CD4-positive, alpha-beta memory T cell (primary cell): ENCODE measurements at places on chromosomes 1 and 21.

- no peaks in the 10 kb centered on the region for H3K27me3 ChIP-seq
- no peaks in the 10 kb centered on the region for H3K4me1 ChIP-seq
- H3K27ac ChIP-seq: no peak overlapping the region
- no peak overlapping the region for H3K4me3 ChIP-seq
- DNase-seq: no peak
Observed at GRCh38 chr1:184800876-184801275, 46.2 kb upstream of the EDEM3 start.

- no peak overlapping the region for H3K4me3 ChIP-seq
- H3K4me1 ChIP-seq: peaks cover 96% of the 10 kb centered on the region
- H3K27ac ChIP-seq: no peak overlapping the region
Observed at GRCh38 chr1:26719205-26719604, 23.4 kb downstream of the ARID1A start.

DNA sequence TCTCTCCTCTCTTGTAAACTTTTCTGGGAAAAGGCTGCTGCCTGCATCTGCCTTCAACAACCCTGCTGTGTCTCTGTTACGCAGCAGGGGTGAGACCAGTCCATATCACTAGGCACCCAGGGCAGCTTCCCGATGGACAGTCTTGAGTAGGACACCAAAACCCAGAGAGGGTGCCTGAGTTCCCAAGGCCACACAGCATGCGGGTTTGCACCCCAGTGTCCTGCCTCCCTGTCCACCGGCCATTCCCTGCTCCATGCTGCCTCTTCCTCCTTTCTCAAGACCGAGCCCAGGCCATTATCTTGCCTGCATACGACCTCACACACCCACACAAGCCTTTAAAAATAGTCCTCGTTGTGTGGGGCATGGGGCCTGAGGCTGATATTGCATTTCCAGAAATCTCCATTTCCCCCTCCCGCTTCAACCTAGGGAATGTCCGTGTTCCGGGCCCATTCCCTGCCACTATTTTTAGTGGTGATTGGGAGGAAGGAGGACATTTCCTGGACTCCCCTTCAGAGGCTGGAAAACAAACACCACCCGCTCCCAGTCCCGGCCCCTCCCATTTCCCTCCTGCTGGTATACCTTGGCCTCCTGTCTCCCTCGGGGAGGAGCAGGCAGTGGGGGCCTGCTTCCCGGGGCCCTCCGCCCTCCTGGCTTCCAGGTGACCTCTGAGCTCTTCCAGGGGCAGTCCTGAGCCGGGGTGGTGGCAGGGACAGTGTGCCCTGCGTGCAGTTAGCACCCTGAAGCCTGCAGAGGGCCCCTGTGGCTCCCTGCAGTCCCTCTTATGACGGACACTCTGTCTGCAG lies 132.4 kb upstream of the TMEM51 start:
- H3K4me3 ChIP-seq: no peak overlapping the region
- no peaks in the 10 kb centered on the region for H3K36me3 ChIP-seq
- no peaks in the 10 kb centered on the region for H3K4me1 ChIP-seq

DNA sequence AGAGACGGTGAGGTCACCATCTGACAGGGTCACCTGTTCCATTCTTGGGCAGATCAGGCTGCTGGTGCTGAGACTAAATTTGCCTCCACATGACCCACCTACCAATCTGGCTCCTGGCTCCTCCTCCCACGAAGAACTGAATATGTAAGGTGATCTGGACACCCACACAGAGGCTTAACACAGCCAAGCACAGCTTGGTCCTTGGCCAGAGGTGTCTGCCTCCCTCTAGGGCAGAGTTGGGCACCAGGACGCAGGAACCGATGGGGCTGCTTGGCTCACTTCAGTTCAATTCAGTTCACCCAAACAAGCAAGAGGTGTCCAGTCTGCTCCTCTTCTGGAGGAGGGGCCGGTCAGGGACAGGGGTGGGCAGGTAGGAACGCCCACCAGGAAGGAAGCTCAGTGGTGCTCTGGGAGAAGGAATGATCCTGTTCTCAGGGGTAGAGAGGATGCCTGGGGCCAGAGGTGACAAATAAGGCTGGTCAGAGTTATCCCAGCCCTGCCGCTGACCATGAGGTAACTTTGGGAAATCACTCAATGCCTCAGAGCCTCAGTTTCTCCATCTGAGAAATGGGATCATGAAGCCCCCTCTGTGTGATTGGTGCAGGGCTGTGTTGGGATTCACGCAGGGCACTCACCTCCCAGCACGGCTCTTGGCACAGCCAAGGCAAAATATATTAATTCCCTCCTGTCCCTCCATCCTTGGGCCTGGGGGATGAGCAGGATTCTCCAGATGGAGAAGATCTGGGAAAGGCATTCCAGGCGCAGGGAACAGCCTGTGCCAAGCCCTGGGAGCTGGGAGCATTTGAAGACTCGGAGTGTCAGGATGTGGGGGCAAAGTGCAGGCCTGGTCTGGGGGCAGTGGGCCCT lies 284.5 kb downstream of the PTPRU start:
- no peaks in the 10 kb centered on the region for H3K27me3 ChIP-seq
- no peak overlapping the region for H3K27ac ChIP-seq
- no peaks in the 10 kb centered on the region for H3K36me3 ChIP-seq
- no peak overlapping the region for H3K4me3 ChIP-seq
- no peak for DNase-seq

GRCh38 chr1:160639652-160640051 lies 7.2 kb downstream of the SLAMF1 start:
- no peak overlapping the region for H3K4me3 ChIP-seq
- DNase-seq: no peak
- H3K4me1 ChIP-seq: peaks cover 90% of the 10 kb centered on the region
- no peaks in the 10 kb centered on the region for H3K27me3 ChIP-seq

- no peak for DNase-seq
- H3K27me3 ChIP-seq: no peaks in the 10 kb centered on the region
- H3K4me3 ChIP-seq: no peak overlapping the region
- H3K36me3 ChIP-seq: no peaks in the 10 kb centered on the region
- H3K27ac ChIP-seq: no peak overlapping the region
- no peaks in the 10 kb centered on the region for H3K4me1 ChIP-seq
Observed at GRCh38 chr21:18023157-18023556, 204.0 kb upstream of the C21orf91 start.

DNA sequence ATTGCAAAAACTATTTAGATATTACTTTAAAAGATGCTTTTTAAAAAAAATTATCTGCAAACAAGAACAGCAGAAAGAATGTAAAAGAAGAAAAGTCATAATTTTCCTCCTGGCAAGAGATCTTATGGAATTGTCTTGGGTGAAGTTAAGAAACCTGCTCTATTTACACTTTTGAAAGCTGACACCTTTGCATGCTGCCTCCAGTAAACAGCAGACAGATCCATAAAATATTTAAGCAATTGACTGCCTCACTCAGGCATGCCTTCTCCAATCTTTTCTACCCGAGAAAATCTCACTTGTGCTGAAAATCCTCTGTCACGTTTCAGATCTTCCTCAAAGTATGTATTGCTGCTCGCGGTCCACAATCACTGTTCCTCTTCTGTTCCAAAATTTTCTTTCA lies 107.9 kb upstream of the ZP4 start:
- H3K27me3 ChIP-seq: no peaks in the 10 kb centered on the region
- H3K4me1 ChIP-seq: no peaks in the 10 kb centered on the region
- no peak overlapping the region for H3K4me3 ChIP-seq
- no peaks in the 10 kb centered on the region for H3K36me3 ChIP-seq
- H3K27ac ChIP-seq: no peak overlapping the region

DNA sequence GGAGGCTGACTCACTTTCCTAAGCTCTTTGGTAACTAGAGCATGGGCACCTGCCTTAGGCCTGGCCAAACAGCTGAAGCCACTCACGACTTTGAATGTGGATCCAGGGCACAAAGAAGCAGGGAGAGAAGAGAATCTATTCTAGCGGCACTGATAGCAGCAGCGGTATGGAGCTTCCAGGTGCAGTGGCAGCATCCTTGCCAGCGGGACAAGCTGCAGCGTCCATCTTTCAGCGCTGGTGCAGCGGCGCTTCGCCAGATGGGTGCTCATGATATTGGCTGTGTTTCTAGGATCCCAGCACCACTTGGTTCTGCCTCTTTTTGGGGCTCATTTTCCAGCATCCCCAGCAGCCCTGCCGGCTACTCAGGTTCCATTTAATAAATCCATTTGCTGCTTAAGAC lies 184.2 kb downstream of the SLC44A5 start:
- no peaks in the 10 kb centered on the region for H3K4me1 ChIP-seq
- no peaks in the 10 kb centered on the region for H3K27me3 ChIP-seq
- H3K4me3 ChIP-seq: no peak overlapping the region
- no peak for DNase-seq
- no peaks in the 10 kb centered on the region for H3K36me3 ChIP-seq

DNA sequence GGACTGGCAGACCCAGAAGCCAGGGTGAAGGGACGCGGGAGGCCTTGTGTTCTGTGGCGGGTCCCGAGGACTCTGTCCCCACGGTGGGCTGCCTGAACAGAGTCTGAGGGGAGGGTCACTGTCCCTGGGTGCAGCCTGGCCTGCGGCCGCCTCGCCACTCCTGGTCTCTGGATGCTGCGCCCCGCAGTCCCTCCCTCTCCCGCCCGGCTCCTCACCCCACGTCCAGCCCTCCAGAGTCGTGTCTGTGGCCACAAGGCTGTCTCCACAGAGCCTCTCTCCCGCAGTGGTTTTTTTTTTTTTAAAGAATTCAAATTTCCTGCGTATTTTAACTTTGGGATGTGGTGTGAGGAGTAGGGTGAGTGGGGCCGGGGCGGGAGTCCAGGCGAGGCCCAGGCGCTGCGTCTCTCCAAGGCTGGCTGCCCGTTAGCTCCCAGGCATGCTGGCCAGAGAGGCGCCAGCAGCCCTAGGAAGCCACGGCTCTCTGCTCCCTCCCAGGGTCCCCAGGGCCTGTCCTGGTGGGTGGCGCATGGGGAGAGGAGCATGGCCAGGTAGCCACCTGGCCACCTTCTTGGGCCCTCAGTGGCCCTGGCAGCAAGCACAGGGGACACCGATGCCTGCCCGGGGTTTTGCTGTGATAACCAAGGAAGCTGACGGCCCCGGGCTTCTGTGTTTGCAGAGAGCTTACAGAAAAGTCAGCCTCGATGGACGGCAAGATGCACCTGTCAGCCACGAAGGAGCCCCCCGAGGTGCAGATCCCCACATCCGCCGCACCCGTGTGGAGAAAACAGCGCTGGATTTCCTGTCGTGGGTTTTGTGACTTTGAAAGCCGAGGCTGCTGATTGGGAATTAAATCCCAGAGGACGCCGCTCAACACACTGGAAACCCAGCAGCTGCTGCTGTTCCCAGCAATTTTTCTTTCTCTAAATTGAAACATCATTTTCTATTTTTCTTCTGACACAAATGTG lies 72.8 kb downstream of the MORN1 start:
- no peaks in the 10 kb centered on the region for H3K36me3 ChIP-seq
- H3K27me3 ChIP-seq: no peaks in the 10 kb centered on the region
- H3K4me3 ChIP-seq: no peak overlapping the region

DNA sequence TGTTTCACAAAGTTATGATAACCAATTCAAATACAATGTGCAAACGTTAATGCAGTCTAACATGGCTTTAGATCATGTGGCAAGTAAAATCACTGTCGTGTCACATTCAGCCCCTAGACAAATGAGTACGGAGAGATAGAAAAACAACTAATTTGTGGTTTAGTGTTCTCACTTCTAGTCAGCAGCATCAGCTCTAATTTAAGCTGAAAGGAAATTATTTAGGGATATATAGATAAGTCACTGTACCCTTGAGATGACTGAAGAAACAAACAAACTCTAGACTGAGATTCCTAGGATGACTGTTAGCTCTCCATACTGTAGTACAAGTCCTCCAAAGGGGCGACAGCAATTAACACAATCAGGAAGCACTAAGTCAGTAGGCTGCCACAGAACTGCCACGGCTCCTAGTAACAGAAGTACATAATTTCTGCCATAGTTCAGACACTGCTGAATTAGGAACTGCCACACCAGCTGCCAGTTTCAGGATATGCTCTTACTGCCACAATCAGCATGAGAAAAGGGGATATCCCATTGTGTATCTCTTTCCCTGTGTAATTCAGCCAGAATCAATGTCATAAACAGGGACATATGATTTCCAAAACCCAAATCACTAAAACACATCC lies 150.4 kb upstream of the NEGR1 start:
- no peak for DNase-seq
- no peak overlapping the region for H3K4me3 ChIP-seq
- H3K36me3 ChIP-seq: no peaks in the 10 kb centered on the region
- H3K4me1 ChIP-seq: no peaks in the 10 kb centered on the region
- no peak overlapping the region for H3K27ac ChIP-seq

- DNase-seq: peak; percentile 12
- no peak overlapping the region for H3K27ac ChIP-seq
- peaks cover 18% of the 10 kb centered on the region for H3K4me1 ChIP-seq
- H3K36me3 ChIP-seq: no peaks in the 10 kb centered on the region
- no peak overlapping the region for H3K4me3 ChIP-seq
Observed at GRCh38 chr1:8463144-8463927, 145.4 kb downstream of the SLC45A1 start.

DNA sequence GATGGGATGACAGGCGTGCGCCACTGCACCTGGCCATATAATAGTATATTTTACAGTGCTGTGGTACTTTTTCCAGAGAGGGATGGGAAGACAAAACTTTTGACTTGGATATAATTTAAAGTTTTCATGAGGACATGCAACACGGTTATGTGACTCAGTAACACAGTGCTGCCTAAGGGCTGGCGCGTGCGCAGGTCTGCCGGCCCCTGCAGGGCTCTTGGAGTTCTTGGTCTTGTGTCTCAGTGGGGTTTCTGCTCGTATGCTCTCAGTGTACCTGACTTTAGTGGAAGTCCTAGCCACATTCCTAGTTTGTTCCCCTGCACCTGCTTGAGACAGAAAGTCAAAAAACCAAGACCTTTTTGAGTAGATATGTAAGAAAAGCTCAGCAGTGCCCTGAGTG lies 27.5 kb upstream of the ATF3 start:
- no peaks in the 10 kb centered on the region for H3K36me3 ChIP-seq
- no peak for DNase-seq
- H3K4me1 ChIP-seq: no peaks in the 10 kb centered on the region
- H3K4me3 ChIP-seq: no peak overlapping the region
- no peak overlapping the region for H3K27ac ChIP-seq

DNA sequence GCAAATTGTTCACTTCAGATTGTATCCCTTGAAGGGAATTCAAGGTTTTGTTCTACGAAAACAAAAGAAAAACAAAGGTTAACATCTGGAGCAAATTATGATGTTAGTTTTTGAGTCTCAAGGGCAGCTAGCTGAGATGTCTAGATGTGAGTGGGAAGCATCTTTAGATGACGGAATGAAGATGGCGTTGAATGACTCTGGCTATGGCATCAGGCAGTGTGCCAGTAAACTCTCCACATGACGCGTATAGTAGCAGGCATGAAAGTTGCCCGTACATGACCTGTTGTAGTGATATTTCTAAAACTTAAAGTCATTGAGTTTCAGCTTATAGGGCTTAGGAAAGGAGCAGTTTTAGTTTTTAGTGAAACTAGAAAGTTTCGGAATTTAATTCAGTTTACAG lies 12.3 kb upstream of the SDC3 start:
- no peaks in the 10 kb centered on the region for H3K27me3 ChIP-seq
- H3K36me3 ChIP-seq: no peaks in the 10 kb centered on the region
